ENCODE measurements at places on chromosomes 4 and X. TPM values are rescaled to one million over a fixed set of nuclear protein-coding genes. Genes with fewer than 3 reads are reported as not detected.

Gene RHOH
- total RNA-seq = 1.9 TPM

DNA sequence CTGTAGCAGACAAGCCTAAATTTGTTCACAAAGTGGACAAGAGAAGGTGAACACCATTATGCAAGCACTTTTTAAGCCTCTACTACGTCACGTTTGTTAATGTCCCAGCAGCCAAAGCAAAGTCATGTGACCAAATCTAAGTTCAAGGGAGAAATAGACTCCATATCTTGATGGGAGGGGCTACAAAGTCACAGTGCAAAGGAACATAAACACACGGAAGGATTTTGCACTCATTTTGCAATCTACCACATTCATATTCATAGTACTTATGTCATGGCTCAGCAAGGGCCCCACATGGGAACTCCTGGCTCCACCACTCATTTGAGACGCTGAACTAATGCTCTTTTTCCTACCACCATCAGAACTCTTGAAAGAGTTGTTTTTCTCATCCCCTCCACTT, 139.0 kb upstream of the JADE1 start:
- no peaks in the 10 kb centered on the region for H3K36me3 ChIP-seq
- no peaks in the 10 kb centered on the region for H3K4me1 ChIP-seq
- H3K4me3 ChIP-seq = no peak overlapping the region
- no peaks in the 10 kb centered on the region for H3K27me3 ChIP-seq

DNA sequence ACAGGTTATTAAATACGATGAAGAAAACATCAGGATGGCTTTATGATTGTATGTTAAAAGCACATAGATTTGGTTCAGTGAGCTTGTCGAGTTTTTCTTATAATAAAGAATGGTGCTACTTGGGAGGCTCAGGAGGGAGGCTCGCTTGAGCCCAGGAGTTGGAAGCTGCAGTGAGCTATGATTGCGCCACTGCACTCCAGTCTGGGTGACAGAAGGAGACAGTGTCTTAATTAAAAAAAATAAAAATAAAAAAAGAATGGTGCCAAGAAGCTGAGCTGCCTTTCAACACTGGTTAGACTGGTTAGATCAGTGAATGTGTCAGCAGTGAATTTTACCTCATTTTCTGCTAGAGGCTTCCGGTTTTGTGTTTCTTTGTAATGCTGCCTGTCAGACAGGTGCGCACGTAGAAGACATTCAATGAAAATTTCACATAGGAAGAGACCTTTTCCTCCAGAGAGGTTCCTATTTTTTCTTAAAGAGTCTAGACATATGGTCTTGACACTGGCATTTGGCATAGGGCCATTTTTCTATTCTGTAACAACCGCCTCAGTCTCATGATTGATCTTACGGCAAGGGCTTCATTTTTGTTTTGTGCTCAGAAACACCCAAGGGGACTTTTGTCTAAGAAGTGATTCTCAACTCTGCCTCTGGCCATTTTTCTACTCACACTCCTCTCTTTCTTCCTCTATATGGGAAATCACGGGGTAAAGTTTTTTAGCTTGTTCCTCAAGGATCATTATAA, 15.0 kb upstream of the ARSF start:
- H3K27me3 ChIP-seq = no peaks in the 10 kb centered on the region
- DNase-seq = no peak
- no peak overlapping the region for H3K27ac ChIP-seq
- H3K36me3 ChIP-seq = no peaks in the 10 kb centered on the region

GRCh38 chrX:95626748-95627147, 1057.9 kb upstream of the DIAPH2 start:
- no peak for DNase-seq
- H3K27ac ChIP-seq = no peak overlapping the region
- no peak overlapping the region for H3K4me3 ChIP-seq
- H3K27me3 ChIP-seq = no peaks in the 10 kb centered on the region
- no peaks in the 10 kb centered on the region for H3K4me1 ChIP-seq
- no peaks in the 10 kb centered on the region for H3K36me3 ChIP-seq

DNA sequence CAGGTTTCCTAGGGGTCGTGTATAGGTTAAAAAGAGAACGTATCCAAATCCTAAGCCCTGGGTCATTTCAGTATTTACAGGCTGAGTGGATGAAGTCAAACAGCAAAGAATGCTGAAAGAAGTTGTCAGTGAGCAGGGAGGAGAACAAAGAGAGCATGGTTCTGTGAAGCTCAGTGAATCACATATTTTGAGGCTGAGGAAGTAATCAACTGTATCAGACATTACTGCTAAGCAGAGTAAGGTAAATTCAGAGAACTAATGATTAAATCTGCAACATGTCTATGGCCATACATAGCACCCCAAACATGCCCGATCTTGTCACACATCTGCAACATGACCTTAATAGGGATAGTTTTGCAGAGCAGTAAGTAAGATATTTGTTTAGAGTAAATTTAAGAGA, 1130.3 kb downstream of the RAPGEF2 start:
- no peaks in the 10 kb centered on the region for H3K27me3 ChIP-seq
- DNase-seq = no peak
- H3K36me3 ChIP-seq = no peaks in the 10 kb centered on the region
- no peak overlapping the region for H3K27ac ChIP-seq

Gene VEGFC
- 6.3 TPM for total RNA-seq

DNA sequence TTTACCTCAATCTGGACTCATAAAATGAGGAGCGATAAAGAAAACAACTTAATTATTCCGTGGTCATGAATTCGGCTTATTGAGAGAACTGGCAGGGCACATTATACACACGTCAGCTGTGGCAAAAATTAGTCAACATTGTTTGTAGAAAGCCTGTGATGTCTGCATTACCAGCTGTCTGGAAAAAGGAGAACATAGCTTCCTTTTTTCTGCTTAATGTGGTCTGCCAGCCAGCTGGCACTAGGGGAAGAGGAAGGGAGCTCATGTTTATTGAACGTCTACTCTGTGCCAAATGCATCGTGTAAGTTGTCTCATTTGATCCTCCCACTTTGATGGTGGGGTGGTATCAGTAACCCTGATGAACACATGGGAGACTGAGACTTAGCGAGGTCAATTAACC, 367.6 kb downstream of the ARHGAP24 start:
- DNase-seq = peak; percentile 44
- no peak overlapping the region for H3K4me3 ChIP-seq
- no peaks in the 10 kb centered on the region for H3K36me3 ChIP-seq
- H3K4me1 ChIP-seq = no peaks in the 10 kb centered on the region
- no peaks in the 10 kb centered on the region for H3K27me3 ChIP-seq

Gene OCIAD1
- 120 TPM for total RNA-seq

- no peaks in the 10 kb centered on the region for H3K36me3 ChIP-seq
- no peaks in the 10 kb centered on the region for H3K4me1 ChIP-seq
- no peak overlapping the region for H3K27ac ChIP-seq
Measured at GRCh38 chrX:66200855-66201795, 37.1 kb downstream of the HEPH start.
